ENCODE measurements at places on chromosomes 7 and 10.

GRCh38 chr7:45897042-45897690 lies 8.9 kb downstream of the IGFBP1 start:
- DNase-seq: no peak

DNA sequence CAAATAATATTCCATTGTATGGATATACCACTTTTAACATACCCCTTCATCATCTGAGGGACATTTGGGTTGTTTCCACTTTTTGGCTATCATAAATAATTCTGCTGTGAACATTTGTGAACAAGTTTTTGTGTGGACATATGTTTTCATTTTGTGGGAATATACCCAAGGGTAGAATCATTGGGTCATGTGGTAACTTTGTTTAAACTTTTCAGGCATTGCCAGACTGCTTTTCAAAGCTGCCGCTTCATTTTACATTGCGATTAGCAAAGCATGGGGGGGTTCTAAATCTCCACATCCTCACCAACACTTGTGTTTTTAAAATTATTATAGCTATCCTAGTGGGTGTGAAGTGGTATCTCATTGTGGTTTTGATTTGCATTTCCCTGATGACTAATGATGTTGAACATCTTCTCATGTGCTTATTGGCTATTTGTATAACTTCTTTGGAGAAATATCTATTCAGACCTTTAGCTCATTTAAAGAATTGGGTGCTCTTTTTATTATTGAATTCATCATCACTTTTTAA lies 8.4 kb upstream of the HHEX start:
- DNase-seq: no peak

DNA sequence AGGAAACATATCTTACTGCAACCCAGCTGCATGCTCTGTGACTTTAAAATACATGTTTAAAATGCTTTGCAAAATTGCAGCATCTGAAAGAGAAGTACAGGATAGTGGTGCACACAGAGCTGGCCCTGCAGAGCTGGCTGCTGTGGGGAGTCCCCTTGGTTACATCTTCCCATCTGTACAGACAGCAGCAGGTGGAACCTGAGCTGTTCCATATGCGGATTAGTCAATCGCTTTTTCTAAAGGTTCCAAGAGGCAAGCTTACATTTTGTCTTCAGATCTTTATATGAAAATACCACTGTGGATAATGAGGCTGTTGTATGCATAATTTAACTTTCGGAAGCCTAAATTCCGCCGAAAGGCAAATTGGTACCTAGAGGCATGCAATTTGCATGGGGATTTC lies 444.1 kb downstream of the NRG3 start:
- no peak for DNase-seq

GRCh38 chr7:106260136-106260561 lies 24.6 kb downstream of the NAMPT start:
- DNase-seq: no peak

DNA sequence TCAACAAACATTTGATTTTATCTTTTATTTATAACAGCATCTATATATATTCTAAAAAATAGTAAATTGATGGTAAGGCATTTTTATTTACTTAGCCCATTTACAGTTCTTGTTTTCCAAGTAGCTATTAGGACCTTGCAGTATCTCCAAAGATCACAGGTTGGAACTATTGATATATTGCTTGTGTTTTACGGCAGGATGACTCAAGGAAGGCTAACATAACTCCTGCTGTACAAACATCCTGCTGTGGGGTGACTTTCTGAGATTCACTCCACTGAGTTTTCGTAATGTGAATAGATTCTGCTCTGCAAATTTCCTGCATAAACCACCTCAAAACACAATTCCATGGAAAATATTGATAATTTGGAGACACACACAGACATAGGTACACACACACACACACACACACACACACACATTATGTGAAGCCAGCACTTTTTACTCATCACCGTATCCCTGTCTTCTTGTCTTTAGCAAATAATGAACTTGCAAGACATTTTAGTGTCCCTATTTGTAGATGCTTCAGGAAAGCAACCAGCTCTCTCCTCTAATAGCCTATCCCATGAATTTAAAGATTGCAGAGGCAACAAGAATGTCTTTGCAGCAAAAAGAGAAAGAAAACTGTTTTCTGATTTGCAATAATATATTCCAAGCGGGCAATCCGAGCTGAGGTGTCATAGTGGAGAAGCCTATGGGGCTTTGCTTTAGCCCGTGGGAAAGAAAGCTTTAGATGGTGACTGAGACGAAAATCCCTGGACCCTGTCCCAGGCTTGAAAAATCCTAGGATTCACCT lies 722 bp downstream of the AGR2 start:
- DNase-seq: no peak

DNA sequence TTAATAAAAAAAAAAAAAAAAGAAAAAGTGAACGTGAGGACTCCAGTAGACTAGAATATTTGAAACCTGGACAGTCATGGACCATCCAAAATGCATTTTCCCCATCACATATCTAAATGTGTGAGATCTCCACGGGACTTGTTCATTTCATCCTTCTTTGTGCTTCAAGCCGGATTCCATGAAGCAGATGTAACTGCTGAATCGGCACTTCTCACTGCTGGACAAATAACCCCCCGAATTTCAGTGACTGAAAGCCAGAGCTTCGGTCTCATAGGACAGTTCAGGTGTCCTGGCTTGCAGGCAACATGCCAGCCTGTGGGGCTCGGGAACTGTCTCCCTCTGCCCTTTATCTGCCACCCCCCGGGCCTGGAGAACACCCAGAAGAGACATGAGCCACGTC lies 33.3 kb downstream of the RNF32 start:
- no peak for DNase-seq

GRCh38 chr7:30226614-30227268 lies 57.7 kb upstream of the ZNRF2 start:
- DNase-seq: no peak

- no peak for DNase-seq
These were observed 319.7 kb downstream of the PTPRN2 start for GRCh38 chr7:158267742-158268435.

GRCh38 chr10:122362031-122362592 lies 12.4 kb upstream of the PLEKHA1 start:
- DNase-seq: no peak

DNA sequence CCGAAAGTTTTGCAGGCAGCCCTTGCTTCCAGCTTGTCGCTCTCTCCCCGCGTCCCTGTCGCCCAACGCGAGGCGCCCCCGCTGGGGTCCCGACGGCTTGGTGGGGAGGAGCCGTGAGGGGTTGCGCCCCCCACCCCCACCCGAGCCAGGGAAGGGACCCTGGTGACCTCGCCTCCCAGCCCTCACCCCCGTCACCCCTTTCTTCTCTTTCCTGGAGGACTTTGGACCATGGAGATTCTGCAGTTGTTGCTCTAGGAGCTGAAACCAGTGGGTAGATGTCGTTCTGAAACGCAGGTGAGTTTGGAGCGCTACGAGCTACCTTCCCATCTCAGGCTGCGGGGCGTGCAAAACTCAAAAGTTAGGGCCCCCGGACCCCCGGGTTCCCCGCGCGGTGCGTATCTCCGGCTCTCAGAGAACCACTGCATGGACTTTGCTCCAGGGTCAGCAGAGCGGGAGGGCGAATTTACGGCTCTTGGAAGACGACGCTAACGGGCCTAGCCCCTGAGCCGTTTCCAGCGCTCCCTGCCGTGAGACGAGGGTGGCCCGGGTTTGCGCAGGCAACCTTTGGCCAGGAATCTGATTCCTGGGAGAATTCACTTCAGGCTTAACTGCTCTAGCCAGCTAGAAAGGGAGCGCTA lies 684 bp upstream of the ATXN7L1 start:
- no peak for DNase-seq

- no peak for DNase-seq
These were observed 321.3 kb downstream of the CACNA2D1 start for GRCh38 chr7:82122275-82122674.

- DNase-seq: no peak
These were observed 63.9 kb upstream of the LOXL4 start for GRCh38 chr10:98331885-98332284.

DNA sequence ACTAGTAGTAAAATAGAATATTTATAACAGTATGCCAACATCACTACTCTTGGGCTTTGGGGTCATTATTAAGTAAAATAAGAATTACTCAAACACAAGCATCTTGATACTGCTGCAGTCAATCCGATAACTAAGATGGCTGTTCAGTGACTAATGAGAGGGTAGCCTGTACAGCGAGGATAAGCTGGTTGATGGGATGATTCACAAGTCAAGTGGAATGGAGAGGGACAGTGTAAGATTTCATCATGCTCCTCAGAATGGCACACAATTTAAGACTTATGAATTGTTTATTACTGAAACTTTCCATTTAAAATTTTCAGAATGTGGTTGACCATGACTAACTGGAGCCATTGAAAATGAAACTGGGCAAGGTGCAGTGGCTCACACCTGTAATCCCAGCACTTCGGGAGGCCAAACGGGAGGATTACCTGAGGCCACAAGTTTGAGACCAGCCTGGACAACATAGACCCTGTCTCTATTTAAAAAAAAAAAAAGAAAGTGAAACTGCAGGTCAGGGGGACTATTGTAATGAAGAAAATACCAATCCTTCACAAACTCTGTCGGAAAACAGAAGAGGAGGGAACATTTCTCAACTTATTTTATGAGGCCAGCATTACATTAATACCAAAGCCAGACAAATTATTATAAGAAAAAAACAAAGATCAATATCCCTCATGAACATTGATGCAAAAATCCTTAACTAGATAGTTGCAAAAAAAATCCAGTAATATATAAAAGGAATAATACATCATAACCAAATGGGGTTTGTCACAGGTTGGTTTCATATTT lies 11.2 kb downstream of the AVL9 start:
- peak; percentile 24 for DNase-seq

- no peak for DNase-seq
These were observed 24.3 kb upstream of the ITGB1 start for GRCh38 chr10:32982293-32982709.

DNA sequence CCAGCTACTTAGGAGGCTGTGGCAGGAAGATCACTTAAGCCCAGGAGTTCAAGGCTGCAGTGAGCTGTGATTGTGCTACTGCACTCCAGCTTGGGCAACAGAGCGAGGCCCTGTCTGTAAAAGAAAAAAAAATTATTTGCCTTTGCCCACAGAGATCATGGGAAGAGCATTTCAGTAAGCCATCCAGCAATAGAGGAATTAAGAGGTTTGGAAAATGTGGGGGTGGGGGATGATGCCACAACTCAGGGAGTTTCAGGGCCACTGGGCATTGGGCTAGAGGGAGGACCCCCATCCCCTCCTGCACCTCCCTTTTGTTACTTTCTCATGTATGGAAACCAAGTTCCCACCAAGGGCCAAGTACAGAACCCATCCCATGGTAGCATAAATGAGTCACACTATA lies 38.4 kb downstream of the SVIL start:
- DNase-seq: no peak

DNA sequence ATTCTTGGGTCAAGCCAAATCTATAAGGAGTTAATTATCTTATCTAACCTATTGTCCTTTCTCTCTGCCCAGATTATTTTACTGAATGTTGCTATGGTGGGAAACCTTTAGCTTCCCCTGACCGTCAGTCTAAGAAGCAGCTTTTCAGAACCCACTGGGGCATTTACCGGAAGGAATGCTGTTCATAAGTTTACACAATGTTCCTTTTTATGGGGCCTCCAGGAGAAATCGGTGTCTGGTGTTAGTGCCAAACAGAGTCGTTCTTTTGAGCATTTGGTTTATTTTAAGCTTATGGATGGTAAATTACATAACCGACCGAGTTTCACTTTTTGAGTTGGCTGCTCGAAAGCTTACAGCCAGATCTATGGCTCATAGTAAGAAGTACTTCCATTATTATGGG lies 111.9 kb downstream of the CACNB2 start:
- no peak for DNase-seq

- no peak for DNase-seq
These were observed 263.5 kb downstream of the SEMA3D start for GRCh38 chr7:84923348-84923747.

- DNase-seq: no peak
These were observed 35.2 kb downstream of the CNPY1 start for GRCh38 chr7:155510975-155511701.

- no peak for DNase-seq
These were observed 42.5 kb downstream of the AVL9 start for GRCh38 chr7:32537760-32538159.

DNA sequence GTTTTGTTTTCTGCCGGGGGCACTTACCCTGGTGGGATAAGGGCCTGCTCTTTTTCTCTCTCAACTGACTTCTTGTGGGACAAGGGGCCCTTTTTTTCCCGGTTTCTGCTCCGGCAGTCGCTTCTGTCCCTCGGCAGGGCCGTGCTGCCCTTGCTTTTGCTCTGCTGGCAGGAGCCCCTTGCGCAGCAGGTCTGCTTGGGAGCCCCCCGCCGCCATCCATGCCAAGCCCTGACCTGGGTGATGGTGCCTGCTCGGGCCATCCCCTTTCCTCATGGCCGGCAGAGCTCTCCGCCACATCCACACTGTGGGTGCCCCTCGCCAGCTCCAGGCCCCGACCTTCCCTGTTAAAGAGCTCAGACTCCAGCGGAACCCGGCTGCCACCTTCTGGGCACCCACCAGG lies 47.0 kb upstream of the ZNF32 start:
- DNase-seq: no peak

DNA sequence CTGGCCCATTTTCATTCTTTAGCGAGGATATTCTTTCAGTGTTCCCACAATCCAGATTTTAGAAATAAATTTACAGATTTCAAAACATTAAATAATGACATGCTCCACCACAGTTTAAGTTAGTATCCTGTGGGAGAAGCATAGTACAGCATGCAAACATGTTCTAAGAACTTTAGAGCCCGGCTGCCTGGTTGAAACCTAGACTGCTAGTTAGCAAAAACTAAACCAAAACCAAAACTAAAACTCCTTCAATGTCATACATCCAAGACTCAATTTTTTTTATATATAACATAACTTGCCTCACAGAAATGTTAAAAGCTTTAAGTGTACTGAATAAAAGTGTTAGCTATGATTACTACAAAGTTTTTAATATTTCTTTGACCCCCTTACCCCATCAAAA lies 17.0 kb downstream of the TRA2A start:
- DNase-seq: no peak

- DNase-seq: peak; percentile 53
These were observed 1.1 kb downstream of the TRRAP start for GRCh38 chr7:98879198-98879978.

- no peak for DNase-seq
These were observed 59.1 kb downstream of the LOXL4 start for GRCh38 chr10:98208925-98209324.

GRCh38 chr10:6877336-6877721 lies 297.3 kb upstream of the PRKCQ start:
- no peak for DNase-seq

GRCh38 chr7:40704172-40704571 lies 569.4 kb downstream of the SUGCT start:
- DNase-seq: no peak

DNA sequence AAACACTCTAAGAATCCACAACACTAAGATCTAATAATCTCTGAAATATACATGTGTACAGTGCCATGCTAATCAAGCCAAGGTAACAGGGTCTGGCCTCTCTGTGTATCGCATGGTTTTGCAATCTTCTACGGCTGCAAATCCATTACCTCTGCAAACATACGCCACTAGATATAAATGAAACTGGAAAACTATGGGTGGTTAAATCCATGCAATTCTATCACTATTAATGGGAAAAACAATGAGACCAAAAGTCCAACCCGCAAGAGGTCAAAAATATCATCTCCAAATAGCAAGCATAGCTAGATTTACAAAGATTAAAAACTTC lies 23.0 kb downstream of the SGCE start:
- DNase-seq: no peak

Measured in stimulated activated CD4-positive, alpha-beta T cell treated with anti-CD3 and anti-CD28 coated beads, Interleukin-2, amount 100 ng/mL, for 24 hours (primary cell).